ENCODE measurements at places on chromosomes 6 and 20.
A peak's percentile ranks its signal among the peaks of the same experiment; 100 is the strongest.

DNA sequence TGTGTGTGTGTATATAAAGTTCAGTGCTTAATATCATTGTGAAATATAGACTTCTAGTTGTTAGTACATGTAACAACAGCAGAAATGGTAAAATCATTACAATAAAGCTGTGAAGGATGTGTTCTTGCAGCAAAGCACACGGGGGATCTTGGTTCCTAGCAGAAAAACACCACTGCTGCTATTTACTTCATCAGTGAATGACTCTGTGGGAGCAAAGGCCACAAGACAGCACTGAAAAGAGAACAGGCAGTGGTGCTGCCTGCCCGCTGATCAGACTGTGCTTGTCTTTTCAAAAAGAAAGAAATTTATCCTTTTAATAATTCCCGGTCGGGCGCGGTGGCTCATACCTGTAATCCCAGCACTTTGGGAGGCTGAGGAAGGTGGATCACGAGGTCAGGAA, 689.9 kb upstream of the CITED2 start:
- no peak for DNase-seq

GRCh38 chr20:13202565-13202964, 18.5 kb upstream of the ISM1 start:
- DNase-seq = no peak

- DNase-seq = peak; percentile 5
These were observed 14.0 kb downstream of the GCNT2 start for GRCh38 chr6:10535193-10535592.

DNA sequence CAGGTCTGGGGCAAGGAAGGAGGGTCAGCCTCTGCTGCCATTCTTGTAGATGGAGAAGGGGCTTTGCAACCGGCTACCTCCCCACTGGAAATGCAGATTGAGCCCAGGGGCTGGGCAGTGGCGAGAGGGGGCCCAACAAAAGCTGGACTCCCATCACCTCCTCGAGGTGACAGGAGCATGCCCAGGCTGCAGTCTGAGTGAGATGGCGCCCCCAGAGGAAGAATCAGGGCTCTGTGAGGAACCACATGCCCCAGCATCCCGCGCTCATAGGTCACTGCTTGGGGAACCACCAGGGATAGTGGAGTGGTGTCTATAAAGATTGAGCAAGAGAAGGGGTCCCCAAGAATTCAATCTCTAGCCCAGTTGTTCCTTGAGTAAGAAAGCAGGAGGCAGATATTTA, 31.6 kb upstream of the NEDD9 start:
- DNase-seq = no peak

- no peak for DNase-seq
These were observed 15.7 kb upstream of the SLC13A3 start for GRCh38 chr20:46666818-46667515.

DNA sequence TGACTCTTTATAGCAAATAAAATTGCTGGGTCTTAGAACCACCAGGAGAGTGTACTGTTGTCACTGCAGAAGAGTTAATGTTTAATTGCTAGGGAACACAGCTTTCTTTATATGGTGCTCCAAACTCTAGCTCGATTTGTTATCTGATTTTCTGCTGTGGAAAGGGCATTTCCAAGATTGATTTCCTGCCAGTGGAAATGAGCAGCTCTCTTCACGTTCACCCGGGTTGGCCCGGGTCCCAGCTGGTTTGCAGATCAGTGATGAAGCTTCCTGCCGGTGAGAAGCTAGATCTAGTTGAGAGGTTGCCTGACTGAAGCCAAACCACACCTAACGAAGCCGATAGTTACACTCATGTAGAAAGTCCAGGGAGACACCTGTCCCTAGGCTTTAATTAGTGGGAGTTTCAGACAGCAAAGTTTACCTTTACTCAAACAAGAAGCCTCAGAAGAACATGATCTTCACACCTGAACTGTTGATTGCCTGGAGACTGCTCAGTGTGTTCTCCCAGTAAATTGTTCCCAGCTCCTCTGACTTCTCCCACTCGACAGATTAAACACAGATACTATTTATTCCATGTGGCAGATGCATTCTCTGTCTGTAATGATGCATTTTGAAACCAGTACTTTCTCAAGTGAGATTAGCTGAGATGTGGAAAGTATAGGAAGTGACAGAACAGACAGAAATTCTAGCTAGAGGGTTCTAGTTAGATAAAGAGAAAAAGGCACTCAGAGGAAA, 27.8 kb downstream of the PAQR8 start:
- DNase-seq = peak; percentile 44

DNA sequence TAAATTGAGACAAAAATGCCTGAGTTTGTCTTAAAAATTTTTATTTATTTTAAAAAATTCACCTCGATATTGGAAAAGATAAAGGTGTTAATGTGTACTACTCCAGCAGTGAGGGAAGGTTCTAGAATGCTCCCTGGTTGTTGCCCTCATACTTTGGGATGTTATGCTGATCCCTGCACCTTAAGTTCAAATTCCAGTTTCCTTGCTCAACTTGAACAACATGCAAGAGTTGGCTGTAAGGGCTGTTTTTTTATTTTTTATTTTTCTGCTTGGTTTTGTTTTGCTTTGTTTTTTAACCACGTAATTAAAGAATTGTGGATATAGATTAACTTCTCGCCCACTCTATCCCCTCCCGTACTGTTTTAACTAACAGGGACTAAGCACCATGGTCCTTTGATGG, 158.7 kb upstream of the CITED2 start:
- no peak for DNase-seq

DNA sequence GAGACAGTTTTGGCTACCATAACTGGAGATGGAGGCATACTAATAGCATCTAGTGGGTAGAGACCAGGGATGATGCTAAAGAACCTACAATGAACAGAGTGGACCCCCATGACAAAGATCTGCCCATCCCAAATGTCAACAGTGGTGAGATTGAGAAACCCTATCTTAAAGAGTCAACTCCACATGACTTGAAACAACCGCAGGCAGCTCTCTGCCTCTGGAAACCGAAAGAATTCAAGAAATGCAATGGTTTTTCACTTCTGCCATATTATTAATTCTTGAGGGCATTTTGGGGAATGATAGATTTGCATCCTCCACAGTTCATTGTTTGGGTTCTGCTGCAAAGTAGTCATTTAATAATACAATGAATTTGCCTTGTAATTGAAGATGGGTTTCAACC, 463.4 kb downstream of the MAFB start:
- no peak for DNase-seq
